ENCODE measurements at places on chromosomes 6 and 20.

- DNase-seq, result no peak
Observed at GRCh38 chr20:53707371-53708055, 113.9 kb upstream of the ZNF217 start.

- DNase-seq, result no peak
Observed at GRCh38 chr20:52621401-52621800, 350.8 kb upstream of the TSHZ2 start.

DNA sequence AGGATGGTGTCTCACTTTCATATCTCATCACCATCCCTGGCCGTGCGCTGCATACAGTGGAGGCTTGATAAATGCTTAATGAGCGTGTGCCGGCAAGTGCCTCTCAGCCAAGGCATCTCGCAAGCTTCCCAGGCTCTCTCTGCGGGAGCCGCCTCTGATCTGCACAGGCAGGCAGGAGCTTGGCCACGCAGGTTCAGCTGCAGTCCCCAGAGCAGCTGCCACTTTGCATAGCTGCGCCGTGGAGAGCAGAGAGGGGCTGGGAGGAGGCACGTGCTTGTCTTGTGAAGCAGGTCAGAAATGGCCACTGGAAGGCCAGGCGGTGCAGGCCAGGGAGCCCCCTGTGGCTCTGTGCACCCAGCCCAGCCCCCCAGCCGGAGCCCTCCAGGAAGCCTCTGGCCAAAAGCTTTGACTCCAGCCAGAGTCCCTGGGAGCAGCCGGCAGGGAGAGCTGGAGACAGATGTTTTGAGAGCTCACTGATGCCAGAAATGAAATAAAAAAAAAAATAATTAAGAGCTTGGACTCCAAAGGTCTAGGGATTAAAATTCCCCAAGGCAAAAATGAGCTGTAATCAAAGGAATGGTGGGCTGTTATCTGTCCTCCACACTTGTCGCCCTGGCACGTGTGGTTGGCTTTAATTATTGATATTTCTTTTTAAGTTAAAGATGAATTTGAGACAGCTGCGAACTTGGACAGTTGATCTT lies 377.0 kb downstream of the CDH4 start:
- DNase-seq, result no peak

- no peak for DNase-seq
Observed at GRCh38 chr6:148885136-148885865, 138.5 kb downstream of the UST start.
